HS-27A (cell line): ENCODE measurements at places on chromosomes 4 and X.

GRCh38 chr4:5701971-5702370 lies 6.4 kb downstream of the EVC2 start:
- no peak for DNase-seq

GRCh38 chr4:2878346-2878745 lies 34.7 kb downstream of the ADD1 start:
- DNase-seq = no peak

GRCh38 chr4:119233750-119234149 lies 21.2 kb downstream of the USP53 start:
- no peak for DNase-seq

DNA sequence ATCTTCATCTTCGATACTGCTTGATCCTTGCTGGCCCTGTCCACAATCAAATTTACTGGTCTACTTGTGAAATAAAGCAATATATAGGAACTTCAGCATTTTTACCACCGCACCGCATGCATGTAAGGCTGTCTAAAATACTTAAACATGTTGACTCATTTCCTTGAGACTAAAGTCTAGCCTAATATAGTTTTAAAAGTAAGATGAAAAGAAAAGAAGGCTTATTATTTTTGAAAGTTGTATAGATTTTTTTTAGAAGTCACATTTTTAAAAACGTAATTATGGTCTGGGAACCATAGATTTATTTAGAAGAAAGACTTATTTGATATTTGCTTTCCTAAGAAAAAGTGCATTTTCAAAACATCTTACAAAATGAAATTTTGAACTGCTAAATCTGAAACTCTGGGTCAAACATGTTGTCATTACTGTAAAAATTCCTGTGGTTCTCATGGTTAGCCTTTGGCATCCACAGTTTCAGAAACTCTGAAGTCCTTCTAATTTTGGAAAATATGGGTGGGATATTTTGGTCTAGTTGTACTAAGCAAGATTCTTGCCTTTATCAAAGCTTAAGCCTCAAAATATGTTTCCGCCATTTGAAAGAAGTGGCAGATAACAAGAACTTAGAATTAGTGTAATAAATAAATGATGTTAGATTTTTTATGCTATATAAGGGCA lies 423.5 kb upstream of the CTSO start:
- no peak for DNase-seq

GRCh38 chr4:112895811-112896608 lies 153.4 kb upstream of the ANK2 start:
- no peak for DNase-seq

DNA sequence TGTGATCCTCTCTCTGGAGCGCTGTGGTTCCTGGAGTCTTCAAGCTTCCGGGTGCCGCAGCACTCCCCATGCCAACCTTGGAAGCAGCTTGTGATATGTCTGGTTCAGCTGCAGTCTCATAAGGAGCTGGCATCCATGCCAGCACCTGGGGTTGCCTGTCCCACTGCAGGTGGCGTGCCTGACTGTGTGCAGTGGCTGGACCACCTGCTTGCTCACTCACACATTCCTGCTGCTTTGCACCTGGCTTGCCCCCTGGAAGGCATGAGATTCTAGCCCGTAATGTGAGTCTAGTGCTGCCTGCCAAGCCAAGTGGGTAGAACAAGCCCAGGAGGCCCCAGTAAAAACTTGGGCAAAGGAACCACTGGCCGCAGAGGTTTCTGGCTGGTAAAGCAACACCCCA lies 687.2 kb upstream of the AADAT start:
- no peak for DNase-seq

- no peak for DNase-seq
Observed at GRCh38 chr4:157165935-157166610, 54.5 kb upstream of the GRIA2 start.

GRCh38 chrX:132181364-132181763 lies 37.9 kb downstream of the RAP2C start:
- DNase-seq = no peak

DNA sequence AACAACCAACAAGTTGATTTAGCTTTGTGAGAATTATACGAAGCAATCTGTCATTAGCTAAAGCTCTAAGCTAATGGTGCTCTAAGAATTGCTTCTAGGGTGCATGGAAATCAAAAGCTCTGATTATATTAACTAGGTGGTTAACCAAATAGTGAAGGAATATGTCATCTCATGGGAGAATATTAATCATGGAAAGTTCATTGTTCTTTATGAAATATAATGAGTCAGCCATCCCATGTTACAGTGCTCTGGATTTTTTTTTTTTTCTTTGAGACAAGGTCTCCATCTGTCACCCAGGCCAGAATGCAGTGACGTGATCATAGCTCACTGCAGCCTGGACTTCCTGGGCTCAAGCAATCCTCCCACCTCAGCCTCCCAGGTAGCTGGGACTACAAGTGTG lies 10.5 kb downstream of the DCAF8L2 start:
- no peak for DNase-seq

GRCh38 chr4:47721892-47722575 lies 115.8 kb downstream of the CORIN start:
- no peak for DNase-seq

DNA sequence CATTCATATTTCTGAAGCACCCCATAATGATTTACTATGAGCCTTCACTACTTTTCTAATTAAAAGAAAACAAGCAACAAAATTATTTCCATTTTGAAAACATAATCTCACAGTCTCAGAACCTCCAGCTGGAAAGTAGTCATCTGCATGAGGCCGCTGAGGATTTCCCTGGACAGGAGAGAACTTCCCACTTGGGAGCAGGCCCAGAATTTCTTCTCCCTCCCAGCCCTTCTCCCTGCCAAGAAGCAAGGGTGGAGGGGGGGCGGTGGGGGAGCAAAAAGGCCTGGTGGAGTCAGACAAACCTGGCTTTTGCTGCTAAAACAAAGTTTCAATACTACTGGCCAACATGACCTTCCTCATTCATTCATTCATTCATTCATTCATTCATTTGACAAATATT lies 167.3 kb downstream of the PJA1 start:
- no peak for DNase-seq

DNA sequence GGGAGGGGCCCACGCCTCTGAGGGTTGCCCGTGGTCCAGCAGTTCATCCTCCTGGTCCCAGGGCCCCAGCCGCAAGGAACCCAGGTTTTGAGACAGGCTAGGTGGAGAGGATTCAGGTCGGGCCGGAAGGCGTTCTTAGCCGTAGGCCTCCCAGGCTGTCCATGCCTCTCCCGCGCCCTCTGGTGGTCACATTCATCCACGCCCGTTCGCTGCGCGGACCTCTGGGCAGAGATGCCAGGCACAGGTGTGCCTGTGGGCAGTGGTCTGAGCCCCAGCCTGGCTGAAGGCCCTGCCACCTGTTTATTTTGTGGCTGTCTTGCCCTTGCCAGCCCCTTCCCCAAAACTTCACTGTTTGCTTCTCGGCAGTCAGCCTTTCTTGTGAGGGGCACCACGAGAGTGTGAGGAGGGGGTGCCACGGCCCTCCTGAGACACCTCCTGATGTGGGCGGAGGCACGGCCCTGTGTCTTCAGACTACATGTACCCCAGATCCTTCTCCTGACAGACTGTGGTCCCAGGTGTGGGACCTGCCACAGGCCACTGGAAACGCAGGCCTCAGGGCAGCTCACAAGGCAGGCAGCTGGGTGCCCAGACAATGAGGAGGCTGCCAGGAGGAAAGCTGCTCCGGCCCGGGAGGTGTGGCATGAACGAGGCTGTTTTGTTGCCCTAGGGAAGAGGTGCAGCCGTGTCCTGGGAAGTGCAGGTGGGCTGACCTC lies 5.0 kb downstream of the UVSSA start:
- no peak for DNase-seq

DNA sequence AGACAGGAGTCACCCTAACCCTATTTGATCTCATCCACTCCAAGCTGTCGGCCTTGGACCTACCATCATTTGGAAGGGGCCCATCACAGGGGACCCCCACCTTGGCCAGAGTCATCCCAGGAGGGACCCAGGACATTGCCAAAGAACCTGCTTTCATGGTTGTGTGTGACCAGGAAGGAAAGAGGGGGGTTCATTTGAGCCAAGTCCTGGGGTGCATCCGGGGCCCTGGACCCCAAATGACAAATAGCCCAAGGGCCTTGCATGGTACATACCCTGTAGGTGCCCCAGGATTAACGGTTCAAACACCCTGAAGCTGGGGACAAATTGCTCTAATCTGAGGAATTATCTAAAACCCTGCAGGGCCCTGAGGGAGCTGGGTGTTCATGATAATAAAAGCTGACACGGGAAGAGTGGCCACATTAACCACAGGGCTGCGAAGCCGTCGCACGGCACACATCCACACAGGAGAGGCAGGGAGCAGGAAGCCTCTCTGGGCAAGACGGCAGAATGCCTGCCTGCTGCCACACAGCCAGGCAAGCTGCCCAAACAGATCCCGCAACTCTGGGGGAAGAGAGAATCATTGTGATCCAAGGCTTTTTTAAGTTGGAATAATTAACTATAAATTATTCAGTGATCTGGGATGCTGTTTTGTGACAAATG lies 28.2 kb upstream of the PPP2R2C start:
- DNase-seq = no peak

DNA sequence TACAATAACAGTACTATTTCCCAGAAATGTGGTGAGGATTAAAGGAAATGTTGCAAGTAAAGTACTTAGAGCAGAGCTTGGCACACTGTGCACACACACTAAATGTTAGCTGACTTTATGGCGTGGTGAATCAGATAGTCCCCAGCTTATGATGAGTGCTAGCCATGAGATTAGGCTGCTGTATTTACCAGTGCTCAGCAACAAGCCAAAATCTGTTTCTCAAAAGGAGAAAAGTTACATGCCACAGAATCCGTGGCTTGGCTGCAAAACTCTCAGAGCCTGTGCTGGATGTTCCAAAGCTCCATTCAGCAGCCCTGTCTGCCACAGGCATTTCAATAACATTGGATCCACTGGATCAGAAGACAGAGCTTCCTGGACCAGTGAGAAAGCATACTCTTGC lies 12.8 kb upstream of the STBD1 start:
- DNase-seq = no peak

DNA sequence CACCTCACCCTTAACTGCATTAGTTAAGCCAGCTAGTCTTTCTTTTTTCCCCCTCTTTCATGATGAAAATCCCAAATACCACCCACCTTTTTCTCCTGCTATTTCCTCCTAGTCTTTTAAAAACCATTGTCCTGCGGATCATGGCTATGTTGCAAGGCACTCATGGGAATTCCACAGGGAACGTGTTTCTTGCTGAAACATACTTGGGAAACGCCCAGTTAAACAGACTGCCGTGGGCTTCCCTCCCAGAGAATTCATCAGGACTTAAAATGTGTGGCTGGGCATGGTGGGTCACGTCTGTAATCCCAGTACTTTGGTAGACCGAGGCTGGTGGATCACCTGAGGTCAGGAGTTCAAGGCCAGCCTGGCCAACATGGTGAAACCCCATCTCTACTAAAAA lies 32.2 kb downstream of the XG start:
- DNase-seq = no peak

DNA sequence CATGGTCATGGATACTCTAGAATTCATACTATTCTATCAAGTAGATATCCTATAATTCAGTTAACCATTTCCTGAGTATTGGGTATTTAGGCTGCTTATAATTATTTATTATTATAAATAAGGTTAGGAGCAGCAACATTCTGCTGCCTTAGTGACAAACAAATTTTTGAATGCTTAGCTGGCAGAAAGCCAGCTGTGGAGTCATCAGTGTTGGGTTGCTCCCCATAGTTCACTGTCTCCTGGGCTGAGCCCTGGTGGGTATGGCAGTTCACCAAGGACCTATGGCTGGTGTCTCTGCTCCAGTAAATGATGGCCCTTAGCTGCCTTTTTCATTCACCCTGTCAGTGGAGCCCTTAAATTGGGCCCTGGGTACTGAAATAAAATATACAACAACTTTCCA lies 61.8 kb downstream of the SMARCA5 start:
- DNase-seq = no peak

DNA sequence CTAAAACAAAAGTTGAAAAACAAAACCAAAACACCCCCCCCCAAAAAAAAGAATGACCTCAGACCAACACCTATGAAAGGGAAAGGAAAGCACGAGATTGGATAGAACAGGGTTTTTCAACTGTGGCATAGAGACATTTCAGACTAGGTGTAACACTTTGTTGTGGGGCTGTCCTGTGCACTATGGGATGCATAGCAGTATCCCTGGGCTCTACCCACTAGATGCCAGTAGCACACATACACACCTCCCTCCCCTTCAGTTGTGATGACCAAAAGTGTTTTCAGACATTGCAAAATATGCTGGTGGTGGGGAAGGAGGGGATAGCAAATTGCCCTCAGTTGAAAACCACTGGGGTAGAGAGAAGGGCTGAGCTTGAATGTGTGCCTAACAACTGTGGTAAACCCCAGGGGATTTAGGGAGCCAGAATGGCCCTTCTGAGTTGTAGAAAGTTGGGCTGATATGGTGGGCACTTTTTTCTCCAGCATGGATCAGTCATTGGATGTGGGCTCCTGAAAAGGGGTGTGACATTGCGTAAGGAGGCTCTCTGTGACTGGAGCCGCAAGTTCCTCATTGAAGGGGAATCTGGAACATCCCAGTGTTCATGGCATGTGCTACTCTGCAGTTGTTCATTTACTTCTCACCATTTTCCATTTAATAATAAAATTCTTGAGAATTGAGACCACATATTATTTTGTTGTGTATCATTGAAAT lies 8.8 kb upstream of the GEMIN8 start:
- DNase-seq = no peak

- DNase-seq = no peak
Observed at GRCh38 chr4:17024425-17024824, 126.0 kb upstream of the LDB2 start.

- no peak for DNase-seq
Observed at GRCh38 chr4:7590189-7590588, 155.5 kb upstream of the PSAPL1 start.

- DNase-seq = peak; percentile 79
Observed at GRCh38 chr4:163694385-163694784, 199.9 kb downstream of the TMA16 start.

GRCh38 chr4:133623847-133624246 lies 474.8 kb downstream of the PCDH10 start:
- no peak for DNase-seq

DNA sequence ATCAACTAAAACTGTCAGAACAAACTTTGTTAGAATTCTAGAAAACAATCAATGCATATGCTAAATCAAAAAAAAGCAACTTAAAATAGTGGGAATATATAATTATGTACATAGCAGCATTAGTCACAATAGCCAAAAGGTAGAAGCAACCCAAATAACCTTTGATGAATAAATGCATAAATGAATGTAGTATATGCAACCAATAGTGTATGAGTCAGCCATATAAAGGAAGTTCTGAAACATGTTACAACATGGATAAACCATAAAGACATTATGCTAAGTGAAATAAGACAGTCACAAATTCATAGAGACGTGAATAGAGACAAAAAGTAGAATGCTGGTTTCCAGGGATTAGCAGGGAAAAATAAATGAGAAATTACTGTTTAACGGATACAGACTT lies 762.8 kb upstream of the INTU start:
- DNase-seq = no peak

GRCh38 chr4:107278791-107279483 lies 242.8 kb upstream of the DKK2 start:
- DNase-seq = peak; percentile 27

DNA sequence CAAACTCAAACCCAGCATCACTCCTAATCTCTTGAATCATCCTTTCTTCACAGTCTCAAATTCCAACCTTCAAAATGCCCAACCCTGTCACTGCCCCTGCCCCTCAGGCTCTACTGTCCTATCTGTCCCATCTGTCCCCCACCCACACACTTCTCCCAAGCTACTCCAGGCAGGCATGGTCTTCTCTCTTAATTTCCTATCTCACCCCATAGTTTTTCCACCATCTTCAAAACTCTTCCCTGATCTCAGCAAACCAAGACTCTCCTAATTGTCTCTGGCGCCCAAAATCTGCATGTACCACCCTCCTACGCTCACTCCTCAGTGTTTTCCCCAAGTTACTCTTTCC lies 644 bp downstream of the LAMP2 start:
- no peak for DNase-seq
